Foreskin melanocyte (primary cell): ENCODE measurements at places on chromosomes 7 and 10.

DNA sequence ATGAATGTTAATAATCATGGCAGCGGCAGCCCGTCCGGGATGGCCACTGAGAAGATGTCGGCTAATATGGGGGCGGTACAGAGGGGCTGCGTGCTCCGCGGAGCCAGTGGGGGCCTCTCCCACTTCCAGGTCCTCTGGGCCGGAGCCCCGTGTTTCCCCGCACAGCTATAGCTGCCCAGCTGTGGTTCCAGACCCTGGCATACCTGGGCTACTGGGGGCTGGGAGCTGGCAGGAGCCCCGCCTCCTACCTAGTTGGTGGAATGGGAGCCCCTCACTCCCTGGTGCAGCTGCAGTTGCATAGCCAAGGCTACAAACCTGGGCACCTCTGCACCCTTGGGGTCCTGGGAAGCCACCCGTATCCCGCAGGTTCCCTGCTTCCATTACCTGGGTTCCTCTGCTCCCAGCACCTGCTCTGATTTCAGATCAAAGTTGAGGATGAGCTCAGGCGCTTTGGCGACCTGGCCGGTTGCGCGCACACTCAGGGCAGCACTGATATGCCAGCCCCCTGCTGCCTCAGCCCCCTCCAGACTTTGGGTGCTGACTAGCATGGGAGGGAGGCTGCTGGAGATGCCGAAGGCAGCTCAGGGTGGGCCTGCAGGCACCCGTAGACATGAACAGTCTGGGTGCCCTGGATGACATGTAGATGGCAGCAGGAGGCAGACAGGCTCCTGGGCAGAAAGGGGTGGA, 236.5 kb upstream of the SEMA3D start:
- DNase-seq, result no peak

DNA sequence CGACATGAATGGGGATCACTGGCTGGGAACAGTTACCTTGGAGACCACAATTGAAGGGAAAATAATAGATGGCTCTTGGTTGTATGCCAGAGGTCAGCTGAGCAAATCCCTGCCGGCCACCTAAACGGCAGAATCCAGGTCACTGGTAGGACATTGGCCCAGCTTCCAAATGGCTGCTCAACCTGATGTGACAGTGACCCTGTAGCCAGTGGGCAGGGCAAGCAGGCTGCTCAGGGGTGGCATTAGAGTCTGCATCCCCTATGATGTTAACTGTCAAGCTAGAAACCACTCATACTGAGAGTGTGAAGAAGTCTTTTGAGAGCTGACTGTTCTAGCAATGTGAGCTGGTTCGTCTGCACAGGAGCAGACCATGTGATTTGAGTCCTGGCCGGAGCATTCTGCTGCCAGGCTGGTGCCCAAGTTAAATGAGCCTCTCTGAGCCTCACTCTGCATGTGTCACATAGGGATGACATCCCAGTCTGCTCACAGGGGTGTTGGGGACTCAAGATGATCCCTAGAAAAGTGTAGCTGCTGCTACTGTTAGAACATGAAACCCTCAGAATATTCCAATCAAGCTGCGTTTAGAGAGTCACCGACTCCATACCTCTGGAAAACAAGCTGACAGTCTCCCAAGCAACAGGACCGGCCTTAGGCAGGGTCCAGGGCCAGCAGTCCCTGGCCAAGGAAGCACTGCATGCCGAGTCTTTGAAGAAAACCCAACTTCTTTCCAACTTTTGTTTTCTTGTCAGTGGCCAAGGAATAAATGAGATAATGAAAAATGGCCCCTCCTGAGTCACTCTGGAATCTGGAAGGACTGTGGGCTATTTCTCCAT, 69.7 kb downstream of the VWA2 start:
- DNase-seq, result no peak

DNA sequence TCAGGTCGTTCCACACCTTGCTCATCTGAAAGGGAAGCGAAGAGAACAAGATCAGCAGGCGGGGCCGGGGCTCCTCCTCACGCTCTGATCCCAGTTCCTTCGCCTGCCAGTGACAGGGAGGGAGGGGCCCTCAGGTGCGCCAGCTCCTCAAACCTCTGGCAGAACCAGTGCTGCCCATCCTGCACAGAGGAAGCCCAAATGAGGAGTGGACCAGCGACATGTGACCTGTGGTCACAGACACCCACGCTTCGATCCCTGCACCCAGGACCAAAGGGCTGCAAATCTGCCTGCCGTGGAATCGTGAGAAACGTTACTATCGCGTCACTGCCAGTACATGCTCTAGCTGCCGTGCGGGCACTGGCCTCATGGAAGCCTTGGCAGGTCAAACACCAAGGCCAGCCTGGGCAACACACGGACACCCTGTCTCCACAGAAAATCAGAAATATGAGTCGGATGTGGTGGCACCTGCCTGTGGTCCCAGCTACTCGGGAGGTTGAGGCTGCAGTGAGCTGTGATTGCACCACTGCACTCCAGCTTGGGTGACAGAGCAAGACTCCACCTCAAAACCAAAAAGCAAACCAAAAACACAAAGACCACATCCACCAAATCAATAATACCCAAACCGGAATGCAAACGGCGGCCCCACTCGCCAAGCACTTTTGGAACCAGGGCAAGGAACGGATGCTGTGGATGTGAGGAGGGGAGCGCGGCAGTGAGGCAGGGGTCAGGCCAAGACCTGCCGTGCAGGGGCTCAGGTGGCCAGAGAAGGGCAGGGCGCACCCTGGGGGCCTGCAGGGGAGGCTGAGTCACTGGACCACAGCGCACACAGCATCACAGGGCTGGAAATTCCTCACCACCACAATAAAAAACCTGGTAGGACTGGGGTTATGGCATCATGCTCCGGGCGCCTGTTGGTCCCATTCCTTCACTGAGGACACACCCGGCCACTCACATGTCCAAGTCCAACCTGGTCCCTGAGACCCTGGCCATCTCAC, 13.4 kb downstream of the NUDT1 start:
- DNase-seq, result no peak

DNA sequence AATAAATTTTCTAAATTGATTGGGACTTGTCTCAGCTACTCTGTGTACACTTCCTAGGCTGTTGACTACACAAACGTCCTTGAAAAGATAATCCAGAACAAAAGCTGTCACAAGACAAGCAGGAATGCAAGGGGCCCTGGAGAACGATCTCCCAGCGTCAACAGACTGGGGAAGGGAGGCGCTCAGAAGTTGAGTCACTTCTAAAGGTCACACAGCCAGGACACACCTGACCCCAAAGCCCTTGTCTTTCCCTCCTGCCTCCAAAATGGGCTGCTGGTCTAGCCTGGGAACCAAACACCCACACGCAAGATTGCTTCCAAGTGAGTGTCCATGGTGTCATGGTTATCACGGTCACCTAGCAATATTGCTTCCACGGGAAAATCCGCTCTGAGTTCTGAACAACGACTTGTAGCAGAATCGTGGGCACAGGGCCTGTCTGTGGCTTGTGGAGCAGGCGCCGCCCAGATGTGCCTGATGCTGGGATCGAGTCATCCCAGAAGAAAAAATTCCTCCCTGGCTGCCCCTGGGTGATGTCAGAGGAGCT, 49.8 kb downstream of the SPOCK2 start:
- peak; percentile 17 for DNase-seq

GRCh38 chr10:130040351-130040750, 70.3 kb downstream of the C10orf143 start:
- DNase-seq, result no peak
